Muscle of arm (tissue), 14 donors: ENCODE measurements at places on chromosomes 11 and 22. TPM values are rescaled to one million over a fixed set of nuclear protein-coding genes. Genes with fewer than 3 reads are reported as not detected.

DNA sequence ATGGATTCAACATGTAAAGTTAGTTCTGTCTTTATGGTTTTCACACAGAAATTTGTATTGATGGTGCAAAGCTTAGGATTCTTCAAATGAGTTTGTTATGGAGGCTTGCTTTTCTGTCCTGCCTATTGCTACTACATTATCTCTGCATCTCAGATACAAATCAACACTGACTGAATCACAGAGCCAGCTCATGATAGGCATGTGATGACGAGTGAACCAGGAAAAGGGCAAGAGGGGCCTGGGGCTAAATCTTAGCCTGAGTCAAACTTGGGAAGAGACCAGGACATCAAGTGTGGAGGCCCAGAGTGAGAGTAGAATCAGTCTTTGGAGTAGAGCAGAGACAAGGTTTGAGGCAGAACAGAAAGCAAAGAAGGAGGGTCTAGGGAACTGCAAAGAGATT, 107.1 kb upstream of the CD44 start:
- DNase-seq, result no peak

DNA sequence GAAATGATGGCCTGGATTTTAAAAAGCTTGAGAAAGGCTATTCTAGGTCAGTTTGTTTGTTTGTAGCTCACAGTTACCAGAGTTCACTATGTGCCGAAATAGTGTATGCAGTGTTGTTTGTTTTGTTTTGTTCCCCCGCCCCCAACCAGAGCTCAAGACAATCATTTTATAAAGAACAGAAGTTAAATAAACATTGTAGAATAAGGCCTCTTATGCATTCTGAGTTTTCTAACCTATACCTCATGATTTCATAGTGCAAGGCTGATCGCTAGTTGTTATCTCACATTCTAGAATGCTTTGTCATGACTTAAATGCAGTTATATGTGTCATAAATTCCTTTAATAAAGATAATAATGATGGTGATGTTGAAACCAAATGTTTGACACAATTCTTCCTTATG, 7.8 kb downstream of the KCNA4 start:
- DNase-seq, result no peak

DNA sequence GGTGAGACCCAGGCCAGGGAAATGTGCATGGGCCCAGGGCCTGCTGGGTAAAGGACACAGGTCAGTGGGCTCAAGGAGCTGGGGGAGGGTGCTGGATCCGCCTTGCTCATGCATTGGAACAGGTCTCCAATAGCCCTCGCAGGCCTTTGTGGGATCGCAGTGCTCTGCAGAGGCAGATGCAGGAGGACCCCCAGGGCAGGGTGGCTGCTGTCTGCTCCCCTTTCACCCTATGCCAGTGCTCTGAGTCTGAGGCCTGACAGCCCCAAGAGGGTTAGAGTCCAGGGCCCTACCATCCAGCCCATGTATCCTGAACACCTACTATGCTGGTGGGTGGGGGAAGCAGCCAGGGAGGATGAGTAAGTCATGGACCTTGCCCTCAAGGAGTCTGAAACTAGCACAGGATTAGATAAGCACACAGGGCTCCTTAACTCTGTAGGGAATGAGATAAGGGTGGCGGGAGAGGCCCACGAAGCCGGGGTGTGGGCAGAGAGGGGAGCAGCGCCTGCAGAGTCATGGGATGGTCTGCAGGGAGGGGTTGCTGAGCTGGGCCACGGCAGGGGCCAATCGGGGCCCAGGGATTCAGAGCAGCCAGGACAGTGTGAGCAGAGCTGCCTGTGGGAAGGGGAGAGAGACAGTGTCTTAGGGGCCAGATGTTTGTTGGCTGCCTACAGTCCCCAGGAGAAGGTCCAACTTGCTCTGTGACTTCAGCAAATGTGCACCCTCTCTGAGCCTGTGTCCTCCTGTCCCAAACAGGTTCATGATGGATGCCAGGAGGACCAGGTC, 10.5 kb upstream of the EHD1 start:
- no peak for DNase-seq

- no peak for DNase-seq
These were observed 380.6 kb downstream of the BRD1 start for GRCh38 chr22:49446759-49447710.

- DNase-seq, result no peak
These were observed 192.7 kb downstream of the OPCML start for GRCh38 chr11:133339495-133340140.

GRCh38 chr22:40782521-40782920, 36.6 kb downstream of the SLC25A17 start:
- no peak for DNase-seq

- no peak for DNase-seq
These were observed 112.2 kb downstream of the SBF2 start for GRCh38 chr11:10181811-10182210.

- DNase-seq, result no peak
These were observed 2.5 kb upstream of the KLHL35 start for GRCh38 chr11:75435571-75435925.

- no peak for DNase-seq
These were observed 5.6 kb downstream of the CLDN5 start for GRCh38 chr22:19518635-19519034.

GRCh38 chr22:50105208-50106100, 15.6 kb downstream of the MOV10L1 start:
- DNase-seq, result peak; percentile 49

DNA sequence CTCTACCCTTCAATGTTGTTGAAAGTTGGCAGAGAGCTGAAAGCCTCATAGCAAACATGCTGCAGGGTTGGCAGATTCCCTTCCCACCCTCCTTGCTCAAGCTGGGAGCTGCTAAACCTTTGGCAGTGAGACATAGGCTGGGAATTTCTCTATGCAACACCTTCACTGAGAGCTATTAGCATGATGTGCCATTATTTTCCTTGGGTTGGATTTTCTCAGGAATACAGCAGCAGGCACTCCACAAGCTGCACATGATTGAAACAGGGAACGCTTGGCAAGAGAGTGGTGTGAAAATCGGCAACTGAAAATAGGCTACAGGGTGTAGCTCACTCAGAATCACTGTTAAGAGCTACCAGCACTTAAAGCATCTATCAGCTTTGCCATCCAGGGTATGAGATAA, 9.6 kb upstream of the ALKBH3 start:
- no peak for DNase-seq

- peak; percentile 81 for DNase-seq
These were observed 640 bp upstream of the ZDHHC8 start for GRCh38 chr22:20130731-20131596.

DNA sequence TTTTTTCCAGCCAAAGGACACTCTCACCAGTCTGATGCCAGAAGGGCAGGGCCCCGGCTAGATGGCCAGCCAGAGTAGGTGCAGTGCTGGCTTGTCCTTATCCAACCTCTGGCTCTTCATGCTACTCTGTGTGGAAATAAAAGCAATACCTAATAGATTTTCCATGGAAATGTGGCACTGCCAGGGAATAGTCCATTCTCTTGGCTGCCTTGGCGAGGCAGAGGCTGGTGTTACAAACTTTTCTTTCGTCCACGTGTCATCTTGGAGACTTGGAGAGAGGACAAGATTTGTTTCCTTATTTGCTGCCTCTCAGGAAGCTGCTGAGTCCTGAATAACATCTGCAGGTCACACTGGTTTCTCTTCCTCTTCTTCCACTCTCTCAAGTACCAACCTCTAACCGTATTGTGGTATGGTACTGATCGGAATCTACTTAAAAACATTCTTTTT, 17.2 kb upstream of the C1QTNF4 start:
- DNase-seq, result no peak

- DNase-seq, result no peak
These were observed 9.8 kb downstream of the PLXNB2 start for GRCh38 chr22:50297510-50298265.

DNA sequence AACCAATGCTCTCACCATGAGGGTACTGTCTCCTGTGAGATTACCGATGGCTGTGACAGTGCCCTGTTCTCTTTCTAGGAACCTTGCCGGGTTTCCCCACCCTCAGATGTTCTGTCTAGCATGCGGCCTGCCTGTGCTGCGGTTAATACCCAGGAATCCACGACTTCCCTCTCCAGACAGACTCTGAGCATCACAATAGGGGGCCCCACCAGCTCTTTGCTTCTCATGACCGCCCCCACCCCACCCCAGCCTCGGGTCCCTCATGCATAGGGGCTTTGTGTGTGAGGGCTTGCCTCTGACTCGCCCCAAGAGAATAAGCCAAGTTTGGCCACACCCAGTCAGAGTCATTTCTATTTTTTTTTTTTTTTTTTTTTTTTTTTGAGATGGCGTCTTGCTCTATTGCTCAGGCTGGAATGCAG, 10.3 kb downstream of the PARVG start:
- no peak for DNase-seq

DNA sequence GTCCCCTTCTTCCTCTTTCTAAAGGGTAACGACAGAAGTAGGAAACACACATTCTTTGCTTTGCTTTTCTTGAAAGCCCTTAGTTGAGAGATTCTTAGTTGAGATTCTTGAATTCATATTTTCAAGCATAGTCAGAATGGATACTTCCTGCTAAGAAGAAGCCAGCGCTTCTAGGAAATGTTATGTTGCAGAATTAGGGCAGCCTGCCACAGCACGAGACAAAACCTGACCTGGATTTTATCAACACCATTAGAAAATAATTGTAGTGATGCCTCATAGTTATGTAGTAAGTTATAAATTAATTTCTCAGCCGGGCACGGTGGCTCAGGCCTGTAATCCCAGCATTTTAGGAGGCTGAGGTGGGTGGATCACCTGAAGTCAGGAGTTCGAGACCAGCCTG, 37.9 kb upstream of the NUP160 start:
- peak; percentile 74 for DNase-seq

DNA sequence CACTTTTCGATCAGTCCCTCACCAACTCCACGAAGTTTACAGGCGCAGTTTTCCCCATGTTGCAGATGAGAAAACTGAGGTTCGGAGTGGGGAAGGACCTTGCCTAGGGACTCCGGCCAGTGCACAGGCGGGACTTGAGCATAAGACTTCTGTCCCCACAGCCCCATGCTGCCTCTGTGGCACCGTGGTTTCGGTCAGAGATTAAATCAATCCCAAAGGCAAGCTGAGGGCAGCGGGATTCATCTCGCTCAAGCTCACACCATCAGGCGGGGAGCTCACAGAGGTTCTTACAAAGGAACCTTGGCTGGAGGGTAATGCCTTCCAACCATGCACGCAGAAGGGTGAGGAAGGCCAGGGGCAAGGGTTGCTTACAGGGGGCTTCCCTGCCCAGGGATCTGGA, 115.5 kb downstream of the PHF21B start:
- no peak for DNase-seq

DNA sequence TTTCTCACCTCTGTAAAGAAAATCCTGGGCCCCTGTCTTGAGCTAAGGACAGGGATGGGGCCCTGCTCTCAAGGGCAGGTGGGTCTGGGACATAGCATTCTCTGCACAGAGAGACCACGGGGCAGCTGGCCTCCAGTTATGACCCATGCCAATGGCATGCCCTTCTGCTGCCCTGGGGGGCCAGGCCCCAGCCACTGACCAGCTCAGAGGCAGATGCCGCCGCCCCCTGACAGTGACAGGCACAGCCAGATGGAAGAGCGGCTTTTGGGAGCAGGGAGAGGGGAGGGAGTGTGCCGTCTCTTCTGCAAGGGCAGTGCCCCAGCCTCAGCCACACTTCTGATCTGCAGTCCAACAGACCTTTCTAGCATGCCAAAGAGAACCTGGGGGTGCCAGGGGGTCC, 114.8 kb upstream of the NAV2 start:
- no peak for DNase-seq

DNA sequence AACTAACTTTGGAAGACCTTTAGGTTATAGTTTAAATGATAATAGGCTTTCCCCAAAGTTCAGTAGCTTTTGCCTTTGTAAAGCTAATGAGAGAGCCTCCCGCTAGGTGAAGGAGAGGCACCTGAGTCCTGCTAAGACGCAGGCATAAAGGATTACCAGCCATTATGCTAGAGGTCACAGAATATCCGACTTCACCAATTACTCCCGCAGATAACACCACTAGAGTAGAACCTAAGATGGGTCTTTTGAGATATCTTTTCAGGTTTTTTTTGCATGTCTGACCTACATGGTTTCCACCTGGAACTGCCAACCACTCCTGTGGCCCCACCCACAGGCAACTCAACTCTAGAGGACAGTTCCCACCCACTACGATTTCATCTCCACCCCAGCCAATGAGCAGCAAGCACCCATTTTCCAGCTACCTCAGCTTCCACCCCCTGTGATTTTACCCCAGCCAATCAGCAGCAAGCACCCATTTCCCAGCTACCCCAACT, 314.3 kb downstream of the BRD1 start:
- no peak for DNase-seq

GRCh38 chr11:70153133-70153727, 49.9 kb upstream of the FADD start:
- DNase-seq, result no peak

- peak; percentile 31 for DNase-seq
These were observed 776 bp downstream of the NLRX1 start for GRCh38 chr11:119169282-119169719.

- no peak for DNase-seq
These were observed 248.4 kb upstream of the B3GAT1 start for GRCh38 chr11:134660416-134660815.

- no peak for DNase-seq
These were observed 23.5 kb downstream of the CTNND1 start for GRCh38 chr11:57785072-57785471.

- DNase-seq, result peak; percentile 67
These were observed 21.5 kb upstream of the ETS1 start for GRCh38 chr11:128608746-128609407.

DNA sequence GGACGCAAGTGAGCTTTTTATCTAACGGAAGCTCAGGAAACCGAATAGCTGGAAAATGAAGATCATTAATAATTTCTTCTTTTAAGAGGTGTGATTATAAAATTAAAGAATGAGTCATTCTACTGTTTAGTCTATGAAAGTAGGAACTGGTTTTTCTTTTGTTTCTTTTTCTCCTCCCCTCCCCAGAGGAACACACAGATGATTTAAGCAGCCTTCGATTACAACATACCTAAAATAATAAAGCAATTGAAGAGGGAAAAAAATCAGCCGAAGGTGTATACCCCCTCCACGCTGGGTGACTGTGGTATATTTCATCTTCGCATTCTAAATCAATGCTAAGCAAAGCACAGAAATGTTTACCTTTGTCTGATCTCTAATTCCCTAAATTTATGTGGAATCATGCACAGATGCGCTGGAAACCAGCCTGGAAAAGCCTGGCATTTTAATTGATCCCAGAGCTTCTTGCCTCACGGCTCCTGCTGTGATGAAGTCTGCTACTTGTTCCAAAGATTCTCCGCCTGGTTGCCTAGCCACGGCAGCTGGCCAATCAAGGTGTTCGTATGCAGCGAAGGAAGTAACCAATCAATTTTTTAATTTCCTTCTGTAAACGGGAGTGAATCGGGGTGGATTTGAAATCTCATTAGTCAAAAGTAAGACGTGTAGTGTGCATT, 133.9 kb downstream of the FANCF start:
- DNase-seq, result no peak

Gene CD3E
- 9.9 TPM for polyA plus RNA-seq

Gene ROBO4
- 34.6 TPM for polyA plus RNA-seq

Gene MISFA
- 4.9 TPM for polyA plus RNA-seq

Gene TMEM109
- 107 TPM for polyA plus RNA-seq

Gene OSBP
- polyA plus RNA-seq, result 61.7 TPM

Gene B4GALNT4
- polyA plus RNA-seq, result not detected

Gene FAM180B
- polyA plus RNA-seq, result 4.2 TPM

Gene OR56A1
- not detected for polyA plus RNA-seq

Gene ST14
- polyA plus RNA-seq, result 5.4 TPM

Gene SMC1B
- polyA plus RNA-seq, result not detected

Gene HEPHL1
- polyA plus RNA-seq, result not detected

Gene LINC01488
- polyA plus RNA-seq, result 0.18 TPM
